Epithelial cell of esophagus (primary cell): ENCODE measurements at places on chromosomes 7 and 10.

DNA sequence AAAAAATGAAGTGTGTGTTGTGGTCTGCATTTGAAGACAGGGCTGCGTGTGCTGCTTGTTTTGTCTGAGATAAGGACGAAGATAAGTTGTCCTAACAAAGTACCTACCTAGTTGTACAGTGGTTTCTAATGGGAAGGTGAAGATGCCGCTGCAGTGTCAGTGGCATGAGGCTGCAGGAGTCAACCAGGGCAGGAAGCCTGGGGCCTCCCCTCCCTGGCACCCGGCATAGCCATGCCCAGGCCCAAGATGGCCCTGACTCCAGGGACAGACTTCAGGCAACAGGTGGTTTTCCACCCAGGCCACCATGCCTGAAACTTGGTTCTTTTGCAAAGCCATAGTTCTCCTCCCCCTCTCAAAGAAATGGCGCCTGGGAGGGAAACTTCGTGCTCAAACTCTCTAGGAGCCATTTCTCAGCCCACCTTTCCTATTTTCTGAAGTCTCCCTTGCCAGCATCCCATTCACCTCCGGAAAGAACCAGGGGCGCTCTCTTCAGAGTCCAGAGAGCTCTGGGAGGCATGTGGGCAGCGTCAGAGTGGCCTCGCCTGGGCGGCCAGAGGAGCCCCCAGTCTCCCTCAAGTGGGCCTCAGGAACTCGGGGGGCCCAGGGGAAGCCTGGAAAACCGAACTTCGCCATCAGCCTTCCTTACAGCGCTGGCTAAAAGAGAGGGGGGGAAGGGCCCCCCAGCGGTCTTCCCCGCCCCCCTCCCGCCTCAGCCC lies 2.1 kb upstream of the KAT6B start:
- DNase-seq: no peak

DNA sequence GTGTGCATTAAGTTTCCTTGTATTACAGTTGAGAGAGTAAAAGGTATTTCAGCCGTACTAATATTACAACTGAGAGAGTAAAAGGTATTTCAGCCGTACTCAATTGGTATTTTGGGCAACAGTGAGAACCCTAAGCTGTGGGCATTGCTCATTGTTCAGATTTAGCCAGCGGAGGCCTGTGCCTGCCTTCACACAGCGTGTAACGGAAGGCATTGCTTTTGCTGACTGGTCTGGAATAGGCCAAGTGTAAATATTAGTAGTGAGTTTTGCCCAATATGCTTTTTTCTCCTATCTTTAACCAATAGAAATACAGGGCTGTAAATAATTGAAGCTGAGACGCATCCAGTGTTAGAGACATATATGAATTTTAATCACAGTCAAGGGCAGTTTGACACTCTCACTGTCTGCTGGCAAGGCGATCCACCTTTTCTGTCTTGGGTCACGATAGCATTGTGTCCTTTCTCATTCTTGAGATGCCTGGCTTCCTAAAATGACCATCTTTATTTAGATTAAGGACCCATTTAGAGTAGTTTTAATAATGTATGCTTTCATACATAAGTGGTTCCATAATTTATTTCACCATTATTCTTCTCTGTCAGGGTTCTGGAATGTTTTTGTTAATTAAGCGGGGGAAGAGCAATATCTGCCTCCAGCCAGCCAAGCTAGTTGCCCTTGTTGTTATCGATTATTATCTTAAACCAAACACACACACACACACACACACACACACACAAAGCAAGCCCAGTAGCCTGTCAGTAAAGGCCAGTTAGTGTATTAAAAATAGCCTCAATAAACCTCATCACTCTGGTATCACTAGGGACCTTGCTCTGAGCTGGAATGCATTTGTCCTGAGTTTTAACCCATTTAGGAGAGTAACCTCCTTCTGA lies 130.7 kb downstream of the CELF2 start:
- DNase-seq: no peak

DNA sequence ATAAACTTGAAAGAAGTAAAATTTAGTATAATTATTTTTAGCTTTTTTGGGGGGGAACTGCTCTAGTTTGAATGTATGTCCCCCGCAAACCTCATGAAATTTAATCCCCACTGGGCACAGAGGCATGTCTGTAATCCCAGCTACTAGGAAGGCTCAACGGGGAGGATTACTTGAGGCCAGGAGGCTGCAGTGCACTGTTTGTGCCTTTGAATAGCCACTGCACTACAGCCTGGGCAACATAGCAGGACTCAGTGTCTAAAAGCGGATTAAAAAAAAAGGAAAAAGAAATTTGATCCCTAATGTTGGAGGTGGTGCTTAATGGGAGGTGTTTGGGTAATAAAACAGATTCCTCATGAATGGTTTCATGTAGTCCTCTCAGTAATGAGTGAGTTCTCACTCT lies 43.1 kb upstream of the PHF14 start:
- no peak for DNase-seq

DNA sequence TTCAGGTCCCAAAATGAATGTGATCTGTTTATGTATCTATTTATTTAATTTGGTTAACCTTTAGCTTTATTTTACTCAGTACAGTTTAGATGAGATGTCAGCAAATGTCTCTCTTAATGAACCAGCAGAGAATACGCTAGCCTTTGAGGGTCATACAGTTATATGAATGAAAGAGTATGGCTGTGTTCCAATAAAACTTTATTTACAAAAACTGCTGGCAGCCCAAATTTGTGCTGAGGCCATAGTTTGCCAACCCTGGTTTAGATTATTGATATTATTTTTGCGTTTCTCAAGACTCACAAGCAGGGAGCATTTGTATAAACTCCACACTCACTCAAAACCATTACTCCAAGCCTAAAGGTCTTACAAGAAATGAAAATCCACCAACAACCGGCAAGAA lies 323.4 kb upstream of the NRP1 start:
- DNase-seq: no peak

- no peak for DNase-seq
Measured at GRCh38 chr10:99125879-99126278, 109.8 kb downstream of the HPSE2 start.

- no peak for DNase-seq
Measured at GRCh38 chr7:110309941-110310340, 781.0 kb upstream of the LRRN3 start.

DNA sequence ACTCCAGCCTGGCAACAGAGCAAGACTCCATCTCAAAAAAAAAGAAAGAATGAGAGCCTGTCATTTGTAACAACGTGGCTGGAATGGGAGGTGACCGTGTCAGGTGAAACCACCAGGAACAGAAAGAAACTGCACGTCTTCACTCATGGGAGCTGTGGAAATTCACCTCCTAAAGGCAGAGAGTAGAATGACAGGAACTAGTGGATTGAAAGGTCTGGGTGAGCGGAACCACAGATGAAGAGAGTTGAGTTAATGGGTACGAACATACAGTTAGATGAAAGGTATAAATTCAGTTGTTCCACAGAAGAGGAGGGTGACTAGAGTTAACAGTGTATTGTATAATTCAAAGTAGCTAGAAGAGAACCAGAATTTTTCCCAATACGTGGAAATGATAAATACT lies 78.6 kb downstream of the MAD1L1 start:
- DNase-seq: no peak

GRCh38 chr7:131649003-131649541 lies 92.6 kb upstream of the PODXL start:
- DNase-seq: no peak

DNA sequence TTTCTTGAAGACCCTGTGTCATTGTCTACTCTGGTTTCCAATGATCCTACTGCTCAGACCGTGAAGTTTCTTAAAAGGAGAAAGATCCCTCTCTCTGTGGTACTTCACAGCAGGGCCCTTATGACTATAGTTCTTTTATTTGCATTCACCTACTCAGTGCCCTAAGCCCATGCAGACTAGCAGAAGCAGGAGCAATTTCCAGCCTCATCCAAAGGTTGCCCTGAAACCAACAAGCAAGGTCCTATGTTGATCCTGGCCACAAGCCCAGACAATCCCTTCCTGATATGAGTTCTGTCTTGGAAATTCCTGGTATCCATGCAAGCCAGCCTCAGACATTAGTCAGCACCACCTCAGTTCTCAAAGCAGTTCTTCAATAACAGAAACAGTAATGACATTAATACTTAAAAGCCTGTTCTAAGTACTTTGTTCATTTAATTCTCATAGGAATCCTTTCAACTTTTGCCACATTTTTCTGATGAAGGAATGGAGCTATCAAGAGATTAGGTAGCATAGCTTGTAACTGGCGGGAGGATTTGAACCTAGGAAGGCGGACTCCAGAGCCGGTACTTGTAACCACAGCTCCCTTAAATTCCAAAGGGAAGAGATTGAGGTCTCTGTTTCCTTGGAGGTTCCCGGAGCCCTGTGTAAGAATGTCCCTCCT lies 58.1 kb upstream of the ST8SIA6 start:
- peak; percentile 96 for DNase-seq

DNA sequence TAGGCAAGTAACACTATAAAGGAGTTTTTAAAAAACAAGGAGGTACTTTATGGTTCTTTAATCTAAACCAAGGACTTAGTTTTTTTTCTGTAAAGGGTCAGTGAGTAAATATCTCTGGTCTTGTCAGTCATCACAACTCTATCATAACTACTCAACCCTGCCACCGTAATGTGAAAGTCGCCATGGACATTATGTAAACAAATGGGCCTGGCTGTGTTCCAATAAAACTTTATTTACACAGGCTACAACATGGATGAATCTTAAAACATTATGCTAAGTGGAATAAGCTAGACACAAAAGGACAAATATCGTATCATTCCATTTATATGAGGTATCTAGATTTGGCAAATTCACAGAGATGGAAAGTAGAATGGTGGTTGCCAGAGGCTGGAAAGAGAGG lies 60.8 kb upstream of the SP4 start:
- DNase-seq: peak; percentile 30
